ENCODE measurements at places on chromosomes 13 and 19. TPM values are rescaled to one million over a fixed set of nuclear protein-coding genes. Genes with fewer than 3 reads are reported as not detected.

SMIM17 gene
- 0.25 TPM for total RNA-seq

ZFP28 gene
- total RNA-seq = 4.7 TPM

MAMSTR gene
- 1.1 TPM for total RNA-seq

PRSS57 gene
- not detected for total RNA-seq

SNRPA gene
- total RNA-seq = 149 TPM

DIAPH3 gene
- 22.5 TPM for total RNA-seq

OR10H1 gene
- not detected for total RNA-seq

RBM42 gene
- total RNA-seq = 100 TPM

EXOC3L2 gene
- not detected for total RNA-seq

TRIM28 gene
- 457 TPM for total RNA-seq

C19orf85 gene
- not detected for total RNA-seq

SLAIN1 gene
- total RNA-seq = 22.7 TPM

ZNF682 gene
- total RNA-seq = 9.1 TPM

IFNL4 gene
- total RNA-seq = not detected

PSG2 gene
- not detected for total RNA-seq

KLK6 gene
- not detected for total RNA-seq

ATXN8OS gene
- total RNA-seq = not detected

ZNF814 gene
- 22.2 TPM for total RNA-seq

SERTM1 gene
- total RNA-seq = not detected

NCR1 gene
- not detected for total RNA-seq

APOC4 gene
- total RNA-seq = not detected

ZNF93 gene
- total RNA-seq = 14.7 TPM

RPS19 gene
- total RNA-seq = 2,679 TPM

NKPD1 gene
- 0.17 TPM for total RNA-seq

ZNF235 gene
- 4.9 TPM for total RNA-seq

LRRC8E gene
- not detected for total RNA-seq

RASIP1 gene
- total RNA-seq = 0.31 TPM

ACP4 gene
- not detected for total RNA-seq

COL5A3 gene
- total RNA-seq = 0.57 TPM

PTGER1 gene
- 0.19 TPM for total RNA-seq

AZU1 gene
- total RNA-seq = not detected

STOML3 gene
- not detected for total RNA-seq

GNG7 gene
- total RNA-seq = 1.2 TPM

GFY gene
- not detected for total RNA-seq

NLRP11 gene
- not detected for total RNA-seq

NLRP9 gene
- not detected for total RNA-seq

C1QTNF9B gene
- not detected for total RNA-seq

NCAN gene
- total RNA-seq = not detected
